Smooth muscle cell of trachea (primary cell): ENCODE measurements at places on chromosomes 7 and 10. TPM values are rescaled to one million over a fixed set of nuclear protein-coding genes. Genes with fewer than 3 reads are reported as not detected.

AIMP2 gene
- total RNA-seq = 32.6 and 34.2 TPM in 2 replicates

SLC16A12 gene
- under 0.01 and 0.17 TPM in 2 replicates for total RNA-seq

GATAD1 gene
- 26.9 and 30.8 TPM in 2 replicates for total RNA-seq

POMZP3 gene
- total RNA-seq = 2.3 and 11.7 TPM in 2 replicates

MCMBP gene
- 41.7 and 43.1 TPM in 2 replicates for total RNA-seq

ADAP1 gene
- total RNA-seq = 0.44 and 2.6 TPM in 2 replicates

EXOSC1 gene
- total RNA-seq = 40.2 and 41.9 TPM in 2 replicates

ATOH7 gene
- total RNA-seq = 0.17 TPM in 1 of 2 replicates, not detected in the other

ZNF33A gene
- 9.9 and 15.3 TPM in 2 replicates for total RNA-seq

CDK13 gene
- total RNA-seq = 65.9 and 73.4 TPM in 2 replicates
